ENCODE measurements at places on chromosomes 12 and 14.

DNA sequence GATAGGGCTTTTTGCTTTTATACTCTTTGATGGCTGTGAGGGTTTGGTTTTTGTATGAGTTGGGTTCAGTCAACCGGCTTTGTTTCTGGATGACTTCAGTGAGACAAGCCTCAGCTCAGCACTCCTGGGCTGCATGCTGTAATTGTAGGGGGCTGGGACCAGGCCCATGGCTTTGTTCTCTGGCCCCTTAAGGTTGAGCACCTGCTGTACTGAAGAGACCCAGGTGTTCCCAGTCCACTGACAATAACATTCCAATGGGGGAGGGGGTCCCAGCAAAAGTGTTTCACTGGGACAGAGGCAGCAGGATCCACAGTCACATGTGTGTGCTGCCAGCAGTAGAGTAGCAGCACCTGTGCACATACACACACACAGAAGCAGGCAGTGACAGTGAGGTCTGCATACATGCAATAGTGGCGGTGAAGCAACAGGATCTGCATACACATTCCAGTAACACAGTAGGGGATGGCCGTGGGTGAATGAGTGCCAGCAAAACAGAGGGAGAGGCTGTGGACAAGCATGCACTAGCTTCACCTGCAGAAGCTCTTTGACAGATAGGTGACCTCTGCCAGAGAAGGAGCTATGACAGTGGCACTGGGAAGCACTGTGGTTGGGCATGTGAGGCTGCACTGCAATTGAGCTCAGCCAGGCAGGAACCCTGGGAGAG is 240.4 kb downstream of the ASCL1 start:
- no peak for DNase-seq

GRCh38 chr12:54616933-54617680 is 17.6 kb downstream of the LACRT start:
- DNase-seq: no peak

- DNase-seq: no peak
Observed at GRCh38 chr12:25740617-25741016, 187.5 kb upstream of the LMNTD1 start.

GRCh38 chr14:53792909-53793308 is 163.7 kb downstream of the BMP4 start:
- no peak for DNase-seq

DNA sequence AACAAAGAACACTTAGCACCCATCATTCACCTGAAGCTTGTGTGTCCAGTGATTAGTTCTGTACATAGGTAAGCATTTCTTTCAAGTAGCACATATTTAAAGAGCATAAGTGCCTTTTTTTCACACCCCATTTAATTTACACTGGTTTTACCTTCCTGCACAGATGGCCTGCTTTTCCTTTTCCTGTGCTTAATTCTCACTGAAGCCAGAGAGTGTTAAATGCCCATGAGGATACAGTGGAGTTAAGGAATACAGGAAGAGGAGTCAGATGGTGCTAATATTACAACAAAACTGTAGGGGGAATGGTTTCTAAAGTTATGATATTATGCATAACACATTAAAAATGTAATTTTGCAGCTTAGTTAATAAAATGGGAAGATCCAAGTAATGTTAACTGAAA is 31.0 kb upstream of the SLC38A1 start:
- no peak for DNase-seq

DNA sequence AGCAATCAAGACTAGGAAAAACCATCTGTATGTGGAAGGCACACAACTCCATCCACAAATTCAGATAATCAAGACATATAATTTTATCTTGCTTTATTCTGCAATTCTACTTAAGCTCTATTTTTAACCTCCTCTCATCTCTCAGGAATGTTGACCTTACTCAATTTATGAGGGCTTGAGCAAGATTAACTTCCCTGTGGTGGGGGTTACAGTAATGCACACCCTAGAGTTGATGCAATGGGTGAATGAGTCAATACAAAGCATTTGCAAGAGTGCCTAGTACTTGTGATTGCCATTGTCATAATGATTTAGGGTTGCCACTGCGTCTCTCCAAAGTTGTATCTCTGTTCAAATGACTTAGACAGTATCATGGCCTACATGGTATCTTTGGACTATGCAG is 1598.4 kb upstream of the TMEM132C start:
- no peak for DNase-seq

DNA sequence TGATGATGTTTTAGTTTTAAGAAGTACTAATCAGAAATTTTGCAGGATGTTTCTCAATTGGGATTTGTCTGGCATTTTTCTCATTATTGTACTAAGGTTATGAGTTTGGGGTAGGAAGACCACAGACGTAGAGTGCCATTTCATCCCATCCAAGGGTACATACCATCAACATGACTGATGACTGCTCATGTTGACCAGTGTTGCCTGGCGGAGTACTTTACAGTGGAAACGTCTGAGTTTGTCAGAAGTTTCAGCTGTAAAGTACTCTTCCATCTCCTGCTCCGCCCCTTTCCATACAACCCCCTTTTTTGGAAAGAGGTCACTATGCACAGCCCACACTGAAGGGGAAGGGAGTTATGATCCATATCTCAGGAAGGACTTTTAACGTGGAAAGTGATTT is 74.2 kb downstream of the RCOR1 start:
- no peak for DNase-seq

- peak; percentile 5 for DNase-seq
Observed at GRCh38 chr12:126708492-126708896, 1558.5 kb upstream of the TMEM132C start.

DNA sequence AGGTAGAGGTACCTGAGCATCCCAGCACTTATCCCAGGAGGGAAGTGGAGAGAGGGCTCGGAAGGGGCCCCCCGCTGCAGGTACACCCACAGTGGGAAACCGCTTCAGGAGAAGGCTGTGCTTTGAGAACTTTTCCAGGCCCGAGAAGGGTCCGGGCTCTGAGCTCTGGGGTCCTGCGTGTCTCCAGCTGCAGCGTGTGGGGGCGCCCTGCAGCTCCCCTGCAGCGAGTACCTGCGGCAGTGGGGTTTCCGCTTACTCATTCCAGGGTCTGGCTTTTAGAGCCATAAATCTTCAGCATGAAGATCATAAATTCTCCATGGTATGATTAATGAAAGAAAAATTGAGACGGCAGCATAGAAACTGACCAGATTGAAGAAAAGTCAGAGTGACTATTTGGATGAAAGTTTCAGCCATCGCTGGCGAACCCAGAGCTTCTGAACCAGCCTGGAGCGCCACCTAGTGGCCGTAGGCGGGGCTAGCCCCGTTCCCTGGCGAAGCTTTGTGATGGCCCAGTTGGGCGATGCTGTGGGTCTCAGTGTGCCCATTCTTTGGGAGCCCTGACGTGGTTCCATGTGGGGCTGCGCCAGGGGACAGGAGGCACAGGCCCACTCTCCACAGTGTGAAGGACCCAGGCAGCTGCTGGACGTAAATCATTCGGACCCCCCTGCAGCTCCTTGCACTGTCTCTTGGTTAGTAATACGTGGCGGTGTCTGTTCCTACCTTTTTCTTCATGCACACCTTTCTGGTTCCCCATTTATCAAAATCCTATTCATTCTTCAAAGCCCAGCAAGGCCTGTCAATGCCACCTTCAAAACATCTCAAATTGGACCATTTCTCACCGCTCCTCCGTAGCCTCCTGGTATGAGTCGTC is 198.2 kb downstream of the TSPAN9 start:
- peak; percentile 59 for DNase-seq

GRCh38 chr14:61553730-61554641 is 141.3 kb upstream of the HIF1A start:
- DNase-seq: peak; percentile 39

DNA sequence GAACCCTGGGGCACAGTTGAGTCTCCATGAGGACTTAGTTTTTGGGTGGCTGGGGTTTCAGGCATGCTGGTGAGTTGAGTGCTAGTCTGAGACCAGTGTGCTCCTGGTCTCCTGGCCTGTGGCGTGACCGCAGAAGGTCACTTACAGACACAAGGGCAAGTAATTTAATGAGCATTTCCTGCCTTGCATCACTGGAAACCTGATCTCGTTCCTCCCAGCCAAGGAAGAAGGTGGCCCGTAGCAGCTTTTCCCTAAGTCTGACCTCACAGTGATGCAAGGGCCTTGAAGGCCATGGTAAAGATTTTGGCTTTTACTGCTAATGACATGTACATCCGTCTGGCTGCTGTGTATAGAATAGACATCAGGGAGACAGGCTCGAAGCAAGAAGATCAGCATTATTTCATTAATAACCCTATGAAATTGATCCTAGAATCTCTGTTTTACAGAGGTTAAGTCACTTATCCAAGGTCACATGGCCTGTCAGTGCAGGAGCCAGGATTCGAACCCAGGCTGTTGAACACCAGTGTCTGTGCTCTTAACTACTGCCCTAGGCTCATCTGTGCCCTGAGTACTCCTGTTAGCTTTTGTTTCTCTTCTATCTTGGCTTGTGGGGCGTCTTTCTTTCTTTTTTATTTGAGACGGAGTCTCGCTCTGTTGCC is 4.6 kb downstream of the TMEM120B start:
- DNase-seq: no peak

- peak; percentile 70 for DNase-seq
Observed at GRCh38 chr14:64444984-64445845, 20.1 kb upstream of the AKAP5 start.

- DNase-seq: no peak
Observed at GRCh38 chr12:46388427-46389021, 16.0 kb upstream of the SLC38A2 start.

DNA sequence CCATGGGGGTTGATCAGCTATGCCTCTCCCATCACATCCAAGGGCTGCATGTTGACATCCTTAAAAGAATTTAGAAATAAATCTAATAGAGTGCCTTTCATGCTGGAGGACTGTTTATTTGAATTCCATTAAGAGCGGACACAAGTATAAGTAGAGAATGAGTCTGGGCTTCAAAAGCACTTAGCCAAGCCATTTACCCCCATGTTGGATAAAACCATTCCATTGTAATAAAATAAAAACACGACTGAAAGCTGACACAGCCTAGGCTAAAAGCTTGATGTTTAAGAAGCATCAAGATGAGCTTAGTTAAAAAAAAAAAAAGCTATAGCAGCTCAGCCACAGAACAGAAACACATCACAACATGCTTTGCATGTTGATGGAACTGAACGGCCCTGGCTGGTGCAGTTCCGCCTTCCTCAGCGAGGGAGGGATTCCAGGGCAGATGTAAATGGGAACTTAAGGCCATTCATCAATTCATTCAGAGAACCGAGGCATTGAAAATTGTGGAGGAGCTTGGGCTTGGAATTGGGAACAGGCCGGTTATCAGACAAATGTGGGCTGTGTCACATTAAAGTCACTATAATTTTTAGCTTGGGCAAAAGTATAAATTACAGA is 41.2 kb downstream of the TMEM132D start:
- no peak for DNase-seq

GRCh38 chr14:76499399-76499798 is 123.5 kb downstream of the ESRRB start:
- DNase-seq: no peak
